LHCN-M2 (cell line): ENCODE measurements at places on chromosomes 5 and 9. TPM values are rescaled to one million over a fixed set of nuclear protein-coding genes. Genes with fewer than 3 reads are reported as not detected.

DNA sequence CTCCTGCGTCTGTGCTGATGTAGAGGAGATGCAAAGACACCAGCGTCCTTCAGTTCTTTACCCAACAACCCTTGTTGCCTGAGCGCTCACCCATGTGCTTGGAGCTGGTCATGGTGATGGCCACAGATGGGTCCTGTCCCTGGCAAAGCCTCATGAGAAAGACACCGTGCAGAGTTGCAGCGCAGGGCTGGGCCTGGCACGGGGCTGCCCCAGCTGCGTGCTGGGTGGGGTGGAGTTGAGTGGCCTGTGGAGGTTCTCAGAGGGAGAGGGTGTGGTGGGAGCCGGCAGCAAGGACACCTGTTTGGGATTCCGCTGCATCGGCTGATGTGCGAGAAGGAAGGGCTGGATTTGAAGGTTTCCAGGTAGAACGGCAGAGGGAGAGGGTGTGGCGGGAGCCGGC, 125.2 kb upstream of the CACNA1B start:
- DNase-seq, result no peak

- DNase-seq, result peak; percentile 79
These were observed 148.1 kb upstream of the DMRT1 start for GRCh38 chr9:693201-694091.

DNA sequence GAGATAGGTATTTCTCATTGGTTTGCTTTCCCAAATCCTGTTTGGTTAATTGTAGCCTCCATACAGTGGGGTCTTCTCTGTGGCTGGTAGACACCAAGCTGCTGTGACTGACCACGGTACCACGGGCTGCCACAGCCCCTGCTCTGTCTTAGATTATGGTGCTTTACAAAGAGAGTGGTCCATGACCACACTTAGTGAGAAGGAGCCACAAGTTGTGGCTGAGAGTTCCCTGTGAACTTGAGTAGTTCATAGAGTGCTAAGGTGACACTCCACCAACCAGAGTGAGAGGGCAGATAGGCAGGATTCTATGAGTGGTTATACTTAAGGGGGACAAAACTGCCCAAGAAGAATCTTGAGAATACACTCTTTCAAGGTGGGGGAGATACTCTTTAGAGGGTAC, 25.8 kb upstream of the ZBTB34 start:
- DNase-seq, result no peak

GRCh38 chr5:21397693-21398092, 1409.7 kb upstream of the CDH18 start:
- DNase-seq, result no peak

DNA sequence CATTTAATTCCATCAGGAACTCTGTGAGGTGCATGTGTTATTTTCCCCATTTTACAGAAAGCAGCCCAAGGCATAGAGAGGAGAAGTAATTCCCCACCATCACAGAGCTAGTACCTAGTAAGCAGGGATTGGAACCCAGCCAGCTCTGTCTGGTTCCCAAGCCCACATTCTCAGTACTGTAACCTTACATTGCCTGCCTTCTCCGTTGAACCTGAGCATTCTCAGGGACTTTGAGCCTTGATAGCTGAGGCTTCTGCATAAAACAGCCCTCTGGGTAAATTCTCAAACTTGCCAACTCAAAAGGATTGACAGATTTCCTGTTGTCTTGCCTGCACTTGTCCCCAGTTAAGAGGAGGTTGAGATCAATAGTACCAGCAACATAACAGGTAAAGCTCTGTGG, 9.2 kb upstream of the GLE1 start:
- DNase-seq, result no peak

GRCh38 chr5:80125022-80125961, 90.1 kb downstream of the THBS4 start:
- no peak for DNase-seq

GRCh38 chr5:113050721-113051382, 74.3 kb downstream of the DCP2 start:
- peak; percentile 81 for DNase-seq

GRCh38 chr5:36236801-36237200, 4.9 kb downstream of the NADK2 start:
- no peak for DNase-seq

- DNase-seq, result no peak
These were observed 187.4 kb downstream of the ACTL7B start for GRCh38 chr9:108668191-108668937.

- DNase-seq, result no peak
These were observed 7.2 kb upstream of the ADGRV1 start for GRCh38 chr5:90551376-90551775.

- peak; percentile 1 for DNase-seq
These were observed 339.0 kb upstream of the CTNND2 start for GRCh38 chr5:12242950-12243888.

- no peak for DNase-seq
These were observed 104.8 kb downstream of the SREK1 start for GRCh38 chr5:66248874-66249273.

DNA sequence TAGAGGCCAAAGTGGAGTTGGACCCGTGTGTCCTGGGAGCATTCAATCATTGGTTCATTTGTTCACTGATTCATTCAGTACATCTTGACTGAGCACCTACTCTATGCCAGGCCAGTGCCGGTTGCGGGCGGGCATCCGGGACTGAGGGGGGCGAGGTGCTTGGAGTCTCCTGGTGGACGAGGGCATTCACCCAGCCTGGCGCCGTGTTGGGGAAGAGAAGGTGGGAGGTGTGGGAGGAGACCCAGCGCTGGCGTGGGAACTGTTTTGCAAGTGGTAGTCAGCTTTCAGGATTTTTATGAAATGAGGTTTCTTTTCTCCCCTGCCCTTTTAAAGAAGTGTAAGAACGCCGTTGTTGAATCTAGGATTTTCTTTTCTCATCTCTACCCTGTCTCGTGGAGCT, 37.2 kb downstream of the NCS1 start:
- DNase-seq, result no peak

GRCh38 chr5:60651872-60652620, 47.9 kb downstream of the DEPDC1B start:
- DNase-seq, result peak; percentile 94

DNA sequence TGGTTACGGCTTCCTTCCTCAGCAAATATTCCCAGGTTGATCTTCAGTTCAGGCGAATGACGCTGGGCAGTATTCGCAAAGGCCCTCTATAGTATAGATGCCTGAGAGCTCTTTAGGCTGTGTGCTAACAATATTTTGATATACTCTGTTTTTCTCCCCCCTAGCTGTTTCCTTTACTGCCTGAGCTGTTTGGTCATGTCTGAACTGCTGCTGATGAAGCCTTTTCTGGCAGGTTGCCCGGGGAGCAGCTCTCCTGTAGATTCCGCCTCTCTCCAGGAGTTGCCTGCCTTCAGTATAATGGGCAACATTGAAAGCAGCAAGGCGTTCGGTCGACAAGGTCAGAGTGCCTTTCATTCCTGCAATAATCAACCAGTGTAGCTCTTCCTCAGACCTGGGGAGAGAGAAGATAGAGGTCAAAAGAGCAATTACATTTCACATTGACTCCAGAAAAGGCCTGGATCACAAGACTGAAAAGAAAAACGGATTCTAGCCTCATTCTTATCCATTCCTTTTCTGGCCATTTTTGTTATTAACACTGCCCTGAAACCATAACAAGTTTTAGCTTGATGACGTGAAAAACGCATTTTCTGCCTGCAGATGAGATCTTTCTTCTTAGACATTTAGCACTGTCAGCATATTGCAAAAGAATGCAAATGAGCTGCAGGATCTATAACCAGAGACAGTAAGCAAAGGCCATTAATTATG, 60.1 kb upstream of the ZNF608 start:
- DNase-seq, result peak; percentile 45

DNA sequence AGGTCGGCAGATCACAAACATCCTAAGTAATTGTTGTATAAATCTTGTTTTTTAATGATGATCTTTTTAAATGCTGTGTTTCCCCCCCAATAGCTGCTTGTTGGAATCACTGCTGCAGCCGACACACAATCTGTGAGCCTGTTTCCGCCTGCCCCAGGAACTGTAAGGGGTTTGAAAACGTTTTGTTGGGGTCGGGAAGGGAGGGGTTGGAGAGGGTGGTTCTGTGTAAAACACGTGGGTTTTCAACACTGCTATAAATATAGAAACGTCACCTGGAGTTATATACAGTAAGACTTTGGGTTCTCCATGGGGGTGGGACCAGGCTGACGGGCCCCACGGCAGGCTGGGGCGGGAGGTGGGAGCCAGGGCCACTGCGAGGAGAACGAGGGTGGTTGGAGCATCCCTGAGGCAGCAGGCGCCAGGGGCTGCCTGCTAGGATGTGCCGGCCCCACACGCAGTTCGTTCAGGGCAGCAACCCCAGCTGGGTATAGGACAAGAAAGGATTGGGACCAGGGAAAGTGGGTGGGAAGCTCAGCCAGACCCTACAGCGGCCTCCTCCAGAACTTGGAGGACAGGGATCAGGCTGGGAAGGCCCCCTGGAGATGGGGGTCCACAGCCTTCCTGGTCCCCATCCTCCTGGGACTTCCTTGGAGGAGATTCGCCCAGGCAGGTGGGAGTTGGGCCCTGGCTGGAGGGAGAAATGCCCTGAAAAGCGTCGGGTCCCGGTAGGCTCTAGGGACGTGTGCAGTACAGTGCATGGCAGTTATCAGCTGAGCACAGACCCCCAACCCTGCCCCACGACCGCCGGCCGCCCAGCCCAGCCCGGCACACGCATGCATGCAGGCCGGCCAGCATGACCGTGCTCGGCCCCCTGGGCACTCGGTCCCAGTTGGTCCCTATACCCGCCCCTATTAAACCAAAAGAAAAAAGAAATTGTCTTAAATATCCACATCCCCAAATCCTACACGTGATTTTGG, 9.7 kb downstream of the RNF44 start:
- no peak for DNase-seq

PCDHB3 gene
- 2.0 and 2.4 TPM in 2 replicates for total RNA-seq

NR2F1 gene
- total RNA-seq, result 16.8 and 17.1 TPM in 2 replicates

CSF2 gene
- total RNA-seq, result not detected in 2 replicates

DMRT3 gene
- total RNA-seq, result not detected in 2 replicates

SPZ1 gene
- total RNA-seq, result not detected in 2 replicates
